Hematopoietic multipotent progenitor cell treated with erythropoietin and hydrocortisone succinate and interleukin-3 and kit ligand, for 15 days (in vitro differentiated cells): ENCODE measurements at places on chromosomes 6 and 20.

GRCh38 chr6:88045521-88046136, 2.0 kb upstream of the SPACA1 start:
- DNase-seq = no peak

GRCh38 chr6:41622206-41622988, 15.9 kb upstream of the MDFI start:
- no peak for DNase-seq

- DNase-seq = no peak
Measured at GRCh38 chr6:120407696-120408095, 926.6 kb downstream of the TBC1D32 start.

DNA sequence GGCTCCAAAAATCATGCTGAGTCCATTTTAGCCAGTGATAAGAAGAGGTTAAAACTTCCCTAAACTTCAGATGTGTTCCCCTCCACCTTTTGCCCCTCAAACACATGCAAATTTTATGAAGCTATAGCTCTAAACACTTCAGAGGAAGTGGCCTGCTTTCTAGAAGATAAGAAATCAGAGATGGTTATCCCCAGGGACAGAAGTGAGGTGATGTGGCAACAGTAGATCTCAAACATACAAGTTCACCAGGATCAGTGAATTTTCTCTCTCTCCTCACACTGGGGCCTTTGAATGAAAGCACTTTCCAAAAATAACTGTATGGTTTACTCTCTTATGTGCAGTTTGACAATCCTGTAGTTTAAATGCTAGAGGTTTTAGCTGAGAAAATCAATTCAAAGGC, 332.0 kb downstream of the BTBD9 start:
- DNase-seq = no peak

GRCh38 chr6:27931209-27931608, 19.0 kb upstream of the OR2B2 start:
- DNase-seq = no peak

DNA sequence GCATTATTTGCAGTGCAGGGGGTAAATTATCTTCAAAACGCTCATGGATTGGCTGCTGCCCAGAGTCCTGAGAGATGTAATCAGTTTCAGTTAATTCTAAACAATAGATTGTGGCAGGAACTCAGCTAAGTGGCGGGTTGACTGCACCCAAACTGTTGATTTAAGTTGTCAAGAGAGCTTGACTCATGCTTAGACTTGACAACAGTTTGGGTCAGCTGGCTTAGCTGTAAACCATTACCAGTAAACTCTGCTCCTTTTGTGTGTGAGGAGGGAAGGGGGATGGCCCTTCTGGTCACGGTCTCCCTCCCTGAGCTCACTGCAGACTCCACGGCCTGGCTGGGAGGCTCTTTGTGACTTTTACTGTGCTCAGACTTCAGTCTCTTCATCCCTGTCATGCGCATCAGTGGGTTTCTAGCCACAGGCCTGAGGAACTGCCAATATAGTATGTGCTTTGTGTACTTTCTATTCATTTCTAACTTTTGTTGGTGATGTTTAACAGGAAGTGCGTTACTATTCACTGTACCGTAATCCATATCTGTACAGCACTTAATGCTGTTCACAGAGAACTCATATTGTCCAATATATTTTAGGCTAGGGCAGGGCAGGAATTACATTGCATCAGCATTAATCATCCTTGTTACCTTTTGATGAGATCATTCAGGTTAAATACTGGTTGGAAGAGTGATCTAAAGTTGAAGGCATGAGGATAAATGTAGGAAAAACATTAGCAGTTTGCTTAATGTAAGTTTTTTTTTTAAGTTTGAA, 488.3 kb downstream of the CDKAL1 start:
- DNase-seq = no peak

DNA sequence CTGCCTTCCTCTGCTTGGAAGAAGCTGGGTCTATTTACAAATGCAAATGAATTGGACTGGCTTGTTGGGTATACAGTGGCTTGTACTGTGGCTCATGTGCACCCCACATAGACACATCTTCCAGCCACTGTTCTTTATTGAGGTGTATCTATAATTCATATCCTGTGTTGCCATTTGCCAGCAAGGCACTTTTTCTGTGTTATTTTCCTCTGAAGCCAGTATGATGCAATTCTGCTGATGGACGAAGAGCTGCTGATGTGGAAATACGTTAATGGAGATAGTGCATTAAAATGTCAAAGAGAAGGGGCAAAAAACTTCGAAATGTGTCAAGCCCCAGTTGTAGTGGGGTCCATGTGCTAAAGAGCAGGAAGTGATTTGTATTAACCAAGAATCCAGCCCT, 167.5 kb downstream of the TMEM242 start:
- DNase-seq = no peak

- no peak for DNase-seq
Measured at GRCh38 chr20:58096880-58097423, 131.5 kb downstream of the ANKRD60 start.

DNA sequence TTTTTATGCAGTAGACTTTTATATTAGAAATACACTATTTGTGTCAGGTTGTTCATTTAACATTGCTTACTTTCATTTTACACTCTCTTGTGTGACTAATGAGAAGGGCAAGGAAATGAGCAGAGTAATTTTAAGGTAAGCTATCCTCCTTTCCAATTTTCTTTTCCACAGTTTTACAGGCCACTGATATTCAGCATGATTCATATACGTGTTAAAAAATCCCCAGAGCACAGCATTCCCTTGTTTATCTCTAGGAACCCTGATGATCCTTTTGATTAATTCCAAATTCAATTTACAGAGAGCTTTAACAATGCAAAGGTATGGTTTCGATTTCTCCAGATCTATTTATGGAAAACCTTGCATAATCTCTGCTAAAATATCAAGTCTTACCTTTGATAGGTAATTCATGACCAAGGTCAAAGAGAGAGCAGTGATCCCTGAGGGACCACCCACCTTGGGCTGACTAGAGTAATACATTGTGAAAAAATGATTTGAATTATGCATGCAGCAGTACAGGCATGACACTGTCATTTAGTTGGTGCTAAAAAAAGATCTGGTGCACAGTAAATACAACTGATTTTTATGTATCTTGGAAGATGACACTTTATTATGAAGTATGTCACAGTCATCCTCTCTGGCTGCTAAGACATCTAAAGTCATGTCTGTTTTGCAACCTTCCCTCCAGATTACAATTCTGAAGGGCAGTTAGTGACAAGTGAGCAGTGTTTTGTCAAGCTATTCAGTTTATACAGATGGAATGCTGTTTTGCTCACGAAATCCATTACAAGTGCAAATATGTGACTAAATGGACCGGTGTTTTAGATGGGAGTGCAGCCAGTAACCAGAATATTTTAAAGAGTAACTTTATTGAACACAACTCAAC, 736.6 kb downstream of the EPHA7 start:
- no peak for DNase-seq

GRCh38 chr6:692858-693722, at the start of gene EXOC2:
EXOC2 (minus strand) TSS chr6:693139; CDS start chr6:637818, 55,321 bp downstream.
- DNase-seq = peak; percentile 73

- DNase-seq = no peak
Measured at GRCh38 chr6:78954740-78955139, 87.4 kb downstream of the IRAK1BP1 start.

GRCh38 chr20:1943275-1944002, 48.2 kb downstream of the SIRPA start:
- no peak for DNase-seq

GRCh38 chr6:118645395-118645794, 6.0 kb downstream of the CEP85L start:
- no peak for DNase-seq

DNA sequence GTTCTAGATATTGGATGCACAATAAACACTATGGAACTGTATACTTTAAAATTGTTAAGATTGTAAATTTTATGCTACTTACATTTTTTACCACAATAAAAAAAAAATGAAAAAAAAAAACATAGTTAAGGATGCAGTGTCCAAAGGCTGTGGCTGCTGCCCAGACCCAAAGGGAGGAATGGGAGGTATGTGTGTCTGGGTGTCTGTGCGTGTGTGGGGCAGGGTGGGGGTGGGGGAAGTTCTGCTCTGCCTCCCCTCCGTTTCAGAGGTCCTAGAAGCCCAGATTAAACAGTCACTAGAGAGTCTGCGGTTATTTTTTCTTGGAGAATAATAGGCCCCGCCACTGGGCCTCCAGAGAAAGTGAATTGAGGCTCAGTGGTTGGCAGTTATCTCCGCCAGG, 136.4 kb upstream of the ARMC2 start:
- no peak for DNase-seq

DNA sequence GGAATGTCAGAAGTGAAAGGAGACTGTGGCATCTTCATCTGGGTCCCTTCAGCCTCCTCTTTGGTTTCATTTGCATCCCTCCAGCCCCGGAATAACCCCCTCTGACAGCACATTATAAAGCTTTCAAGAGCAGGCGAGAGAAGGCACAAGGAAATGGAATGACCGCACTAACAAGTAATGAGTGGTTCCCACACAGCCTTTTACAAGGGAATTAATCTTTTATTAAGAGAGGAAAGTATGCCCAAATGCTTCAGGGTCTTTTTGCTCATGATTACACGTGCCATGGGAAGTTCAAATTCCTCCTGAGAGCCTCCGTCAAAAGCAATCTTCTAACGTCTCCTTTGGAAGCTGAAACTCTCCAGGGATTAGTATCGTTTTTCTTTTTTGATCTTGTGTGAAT, 347.0 kb downstream of the BTBD3 start:
- DNase-seq = no peak

- DNase-seq = no peak
Measured at GRCh38 chr20:49103647-49104364, 57.7 kb downstream of the CSE1L start.
